NCI-H2171 treated with DMSO at 0.1 percent for 48 hours (cell line): ENCODE measurements at places on chromosomes 12 and 14.

GRCh38 chr12:6534945-6535696, 804 bp downstream of the GAPDH start:
- DNase-seq = peak; percentile 97

DNA sequence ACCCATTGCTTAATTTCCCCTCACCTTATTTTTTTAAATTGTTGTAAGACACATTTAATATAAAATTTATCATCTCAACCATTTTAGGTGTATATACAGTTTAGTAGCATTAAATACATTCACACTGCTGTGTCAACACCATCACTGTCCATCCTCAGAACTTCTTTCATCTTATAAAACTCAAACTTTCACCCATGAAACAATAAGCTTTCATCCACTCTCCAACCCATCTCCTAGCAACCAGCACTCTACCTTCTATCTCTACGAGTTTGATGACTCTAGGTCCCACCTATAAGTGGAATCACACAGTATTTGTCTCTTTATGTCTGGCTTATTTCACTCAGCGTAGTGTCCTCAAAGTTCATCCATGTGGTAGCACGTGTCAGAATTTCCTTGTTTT, 75.5 kb downstream of the TBX3 start:
- no peak for DNase-seq

DNA sequence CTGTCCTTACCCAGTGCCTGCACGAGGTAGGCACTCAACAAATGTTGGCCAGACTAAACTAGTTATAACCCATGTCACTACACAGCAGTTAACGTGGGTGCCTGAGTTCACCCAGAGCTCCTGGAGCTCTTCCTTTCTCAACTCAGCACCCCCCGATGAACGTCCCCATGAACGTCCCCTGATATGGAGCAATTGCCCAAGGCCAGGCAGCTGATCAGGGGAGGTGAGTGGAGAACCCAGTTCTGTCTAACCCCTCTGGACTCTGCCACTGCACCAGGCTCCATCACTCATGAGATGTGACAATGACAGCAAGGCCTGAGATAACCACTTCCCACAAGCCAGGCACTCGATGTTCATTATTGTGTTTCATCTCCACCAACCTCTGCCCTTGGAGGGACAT, 199.0 kb downstream of the BCL11B start:
- no peak for DNase-seq

GRCh38 chr12:57111031-57111734, at the start of gene STAT6:
Gene STAT6 (minus strand): TSS chr12:57111362. CDS start chr12:57108278, 3,084 bp downstream.
- no peak for DNase-seq

- peak; percentile 99 for DNase-seq
Observed at GRCh38 chr12:23564451-23565152, 384.9 kb downstream of the SOX5 start.

GRCh38 chr14:36096090-36096489, 80.4 kb downstream of the PTCSC3 start:
- DNase-seq = no peak

- DNase-seq = no peak
Observed at GRCh38 chr12:89468648-89469326, 55.8 kb downstream of the GALNT4 start.

- DNase-seq = no peak
Observed at GRCh38 chr14:64930085-64930843, 12.3 kb downstream of the GPX2 start.

DNA sequence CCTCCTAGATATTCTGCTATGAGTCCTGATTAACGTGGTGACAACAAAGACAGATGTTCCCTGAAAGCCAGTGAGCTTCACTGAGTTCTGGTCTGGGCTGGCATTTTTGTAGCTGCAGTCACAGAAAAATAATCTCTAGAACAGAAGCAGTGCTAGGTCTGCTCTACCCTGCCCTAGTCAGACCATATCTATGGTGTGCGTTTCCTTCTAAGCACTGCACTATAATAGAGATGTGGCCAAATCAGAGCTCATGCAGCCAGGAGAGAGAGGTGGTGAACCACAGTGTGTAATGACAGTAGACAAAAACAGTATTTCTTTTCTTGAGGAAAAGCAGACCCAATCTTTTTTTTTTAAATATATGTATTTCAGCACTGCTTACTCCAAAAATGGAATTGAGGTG, 76.3 kb downstream of the CMAS start:
- no peak for DNase-seq

DNA sequence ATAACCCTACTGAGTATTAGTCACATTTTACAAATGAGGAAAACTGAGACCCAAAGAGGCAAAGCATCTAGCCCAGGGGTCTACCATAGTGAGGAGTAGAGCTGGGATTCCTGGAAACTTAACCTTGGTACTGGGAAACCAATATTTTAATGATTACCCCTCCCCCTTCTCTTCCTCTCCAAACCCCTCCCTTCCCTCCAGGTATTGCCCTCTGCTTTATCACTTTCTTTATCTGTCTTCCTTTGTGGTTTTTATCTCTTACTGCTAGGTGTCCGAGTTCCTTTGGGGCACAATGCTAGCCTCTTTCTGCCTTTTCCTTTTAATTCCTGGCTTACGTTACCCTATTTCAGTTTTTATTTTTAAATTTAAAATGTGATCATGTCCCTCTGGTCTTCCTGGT, 2.8 kb downstream of the GABARAPL1 start:
- DNase-seq = no peak

DNA sequence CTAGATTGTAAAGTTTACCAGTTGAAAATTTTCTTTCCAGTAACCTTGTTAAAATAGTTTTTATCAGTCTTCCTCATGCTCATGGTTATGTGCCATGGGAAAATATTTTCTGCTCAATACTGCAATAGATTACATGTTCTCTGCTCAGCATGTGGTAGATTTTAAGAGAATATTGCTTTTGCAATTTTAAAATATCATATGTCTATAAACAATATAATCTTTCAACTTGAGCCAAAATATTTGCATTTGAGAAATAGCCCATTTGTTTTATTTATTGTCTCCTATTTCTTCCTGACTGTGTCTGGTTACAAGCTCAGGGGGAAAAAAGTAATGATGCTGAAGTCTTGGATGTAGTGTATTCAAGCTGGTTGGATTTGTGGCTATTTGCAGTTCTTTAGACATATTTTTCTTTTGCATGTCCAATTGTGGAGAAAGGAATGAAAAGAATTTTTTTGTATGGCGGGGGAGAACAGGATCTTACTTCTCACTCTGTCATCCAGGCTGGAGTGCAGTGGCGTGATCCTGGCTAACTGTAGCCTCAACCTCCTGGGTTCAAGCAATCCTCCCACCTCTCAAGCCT, 342.6 kb upstream of the NAV3 start:
- DNase-seq = no peak

GRCh38 chr12:31737345-31737744, 8.5 kb upstream of the AMN1 start:
- no peak for DNase-seq

- DNase-seq = no peak
Observed at GRCh38 chr14:22554498-22555383, 34.3 kb downstream of the DAD1 start.

GRCh38 chr14:68921049-68921448, 58.1 kb downstream of the ACTN1 start:
- no peak for DNase-seq

GRCh38 chr12:113297621-113298471, 37.1 kb downstream of the SLC8B1 start:
- DNase-seq = peak; percentile 9

DNA sequence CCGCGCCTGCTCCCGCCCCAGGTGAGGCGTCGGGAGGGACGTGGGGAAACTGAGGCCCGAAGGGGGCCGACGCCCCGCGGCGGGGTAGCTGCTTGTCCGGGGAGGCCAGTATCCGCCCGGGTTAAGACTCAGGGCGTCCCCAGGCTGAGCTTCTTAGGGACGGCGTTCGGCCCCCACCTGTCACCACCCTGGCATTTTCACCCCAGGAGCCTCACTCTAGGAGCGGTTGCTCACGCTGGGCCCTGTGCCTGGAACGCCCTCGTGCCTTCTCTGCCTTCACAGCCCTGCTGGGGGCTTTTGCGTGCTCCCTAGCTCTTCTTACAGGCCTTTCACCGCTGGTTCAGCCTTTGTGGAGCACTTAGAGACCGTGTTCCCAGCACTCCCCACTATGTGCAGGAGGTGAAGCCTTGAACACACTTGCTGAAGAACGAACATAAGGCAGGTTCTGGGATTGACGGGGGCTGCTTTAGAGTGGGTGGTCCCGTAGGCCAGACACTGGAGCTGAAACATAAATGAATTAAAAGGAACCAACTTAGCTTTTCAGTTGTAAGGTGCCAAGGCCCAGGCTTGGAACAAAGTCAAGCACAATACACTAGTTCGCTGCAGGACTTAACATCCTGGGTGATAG, 601 bp downstream of the ZNF839 start:
- DNase-seq = peak; percentile 33

GRCh38 chr12:92775416-92775815, 72.6 kb downstream of the PLEKHG7 start:
- DNase-seq = no peak

- no peak for DNase-seq
Observed at GRCh38 chr14:61585598-61586543, 109.4 kb upstream of the HIF1A start.

DNA sequence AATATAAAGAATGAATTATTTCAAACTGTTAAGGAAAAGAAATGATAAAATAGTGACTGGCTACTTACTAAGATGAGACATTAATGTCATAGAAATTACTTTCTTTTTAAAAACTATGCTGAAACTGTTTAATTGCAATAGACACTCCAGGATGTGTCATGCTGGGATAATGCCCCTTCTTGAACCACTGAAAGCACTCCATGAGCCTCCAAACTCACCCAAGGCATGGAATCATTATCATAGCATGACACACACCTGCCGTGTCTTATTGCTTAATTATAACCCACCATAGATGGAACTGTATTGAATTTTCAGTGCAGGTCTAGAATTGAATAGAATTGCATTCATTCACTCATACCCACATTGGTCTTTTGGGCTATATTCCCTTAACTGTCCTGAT, 4.3 kb downstream of the MBIP start:
- DNase-seq = no peak

GRCh38 chr12:8081251-8081920, 688 bp upstream of the NECAP1 start:
- peak; percentile 92 for DNase-seq

GRCh38 chr12:132275110-132275531, 54.3 kb downstream of the GALNT9 start:
- DNase-seq = peak; percentile 3

GRCh38 chr12:12123036-12123604, 52.4 kb downstream of the BCL2L14 start:
- no peak for DNase-seq

DNA sequence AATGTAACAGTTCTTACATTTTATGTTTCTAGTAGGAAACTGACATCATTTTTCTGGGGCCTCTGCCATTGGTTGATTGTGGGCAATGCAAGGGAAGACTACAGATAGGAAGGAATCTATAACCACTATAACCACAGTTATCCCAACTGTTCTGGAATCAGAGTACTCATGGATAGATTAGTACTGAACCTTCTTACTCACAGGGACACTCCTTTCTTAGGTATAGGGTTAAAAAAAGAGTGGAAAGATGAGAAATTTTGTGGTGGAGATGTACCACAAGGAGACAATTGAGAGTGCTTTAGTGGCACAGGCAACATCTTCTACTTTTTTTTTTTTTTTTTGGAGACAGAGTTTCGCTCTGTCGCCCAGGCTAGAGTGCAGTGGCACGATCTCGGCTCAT, 21.0 kb downstream of the TMEM116 start:
- no peak for DNase-seq

DNA sequence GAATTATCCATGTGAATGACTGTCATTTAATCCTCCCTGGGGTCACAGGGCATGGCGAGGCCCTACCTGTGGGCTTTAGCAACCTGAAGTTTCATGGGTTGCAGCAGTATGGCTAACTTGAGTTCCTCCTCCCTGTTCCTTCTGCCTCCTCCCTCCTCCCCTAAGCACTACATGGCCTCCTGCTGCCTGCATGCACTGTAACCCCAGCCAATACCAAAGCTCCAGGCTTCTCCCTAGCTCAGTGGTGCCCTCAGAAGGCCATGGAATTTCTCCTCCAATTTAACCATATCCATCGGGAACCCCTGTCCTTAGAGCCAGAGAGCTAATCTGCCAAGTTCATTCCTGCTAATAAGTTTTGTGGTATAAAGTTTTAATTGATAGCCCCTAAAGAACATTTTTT, 95.1 kb downstream of the NT5DC3 start:
- peak; percentile 11 for DNase-seq

DNA sequence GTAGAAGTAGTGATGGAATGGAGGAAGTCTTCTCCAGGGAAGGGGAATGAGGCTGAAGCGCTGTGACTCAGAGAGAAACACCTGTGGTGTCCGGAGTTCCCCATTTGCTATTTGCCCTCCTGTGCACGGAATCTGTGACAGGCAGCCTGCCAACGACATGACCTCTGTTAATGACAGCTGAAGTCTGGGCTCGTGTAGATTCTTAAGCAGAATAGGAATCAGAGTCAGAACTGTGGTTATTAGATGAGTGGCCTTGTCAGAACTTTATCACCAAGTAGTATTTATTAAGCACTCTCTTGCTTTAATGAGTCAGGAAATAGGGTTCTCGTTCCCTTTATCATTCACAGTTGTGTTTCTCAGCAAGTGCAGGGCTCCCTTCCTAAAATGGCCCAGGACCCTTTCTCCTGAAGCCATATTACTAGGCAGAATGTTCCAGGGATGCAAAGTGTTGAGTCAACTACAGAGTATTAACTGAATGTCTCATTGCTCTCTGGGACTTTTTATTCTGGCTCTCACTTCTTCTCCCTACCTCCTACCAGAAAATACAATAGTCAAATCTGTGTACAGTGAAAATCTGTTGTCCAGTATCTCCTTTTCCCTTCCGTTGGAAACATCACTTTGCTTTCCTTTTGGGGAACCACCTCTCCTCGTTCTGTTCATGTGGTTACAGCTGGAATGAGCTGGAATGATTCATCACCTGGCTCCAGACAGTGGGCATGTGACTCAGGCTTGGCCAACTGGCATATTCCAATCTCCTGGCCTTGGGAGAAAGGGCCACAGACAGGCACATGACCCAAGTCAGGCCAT, 77.8 kb upstream of the MAX start:
- DNase-seq = no peak

- DNase-seq = peak; percentile 69
Observed at GRCh38 chr14:29529418-29529817, 398.2 kb downstream of the PRKD1 start.

DNA sequence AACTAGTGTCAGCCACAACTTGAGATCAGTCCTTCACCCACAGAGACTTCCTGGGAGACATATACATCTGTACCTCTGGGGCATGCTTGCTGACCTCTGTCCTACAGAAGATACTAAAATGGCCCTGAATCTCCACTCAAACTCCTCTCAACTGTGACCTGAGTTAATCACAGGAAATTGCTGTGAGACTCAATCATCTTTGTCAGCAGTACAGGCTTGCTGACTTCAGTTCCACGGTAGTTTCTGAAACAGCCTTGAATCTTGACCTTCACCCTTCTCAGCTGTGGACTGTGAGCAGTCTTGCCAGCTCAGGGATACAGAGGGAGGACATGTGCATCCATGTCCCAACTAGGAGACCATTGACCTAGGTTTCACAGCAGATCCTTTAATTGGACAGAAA, 1.4 kb upstream of the KLRC1 start:
- DNase-seq = no peak

- DNase-seq = peak; percentile 59
Observed at GRCh38 chr12:93762912-93763553, 85.9 kb downstream of the CRADD start.

- DNase-seq = no peak
Observed at GRCh38 chr12:118649765-118650585, 273.6 kb downstream of the SUDS3 start.
